Activated naive CD4-positive, alpha-beta T cell treated with anti-CD3 and anti-CD28 coated beads, Interleukin-2, amount 50 U/mL, for 16 hours (primary cell): ENCODE measurements at places on chromosomes 2 and 18.

GRCh38 chr2:28346587-28346986 is 46.1 kb upstream of the FOSL2 start:
- no peak for DNase-seq

DNA sequence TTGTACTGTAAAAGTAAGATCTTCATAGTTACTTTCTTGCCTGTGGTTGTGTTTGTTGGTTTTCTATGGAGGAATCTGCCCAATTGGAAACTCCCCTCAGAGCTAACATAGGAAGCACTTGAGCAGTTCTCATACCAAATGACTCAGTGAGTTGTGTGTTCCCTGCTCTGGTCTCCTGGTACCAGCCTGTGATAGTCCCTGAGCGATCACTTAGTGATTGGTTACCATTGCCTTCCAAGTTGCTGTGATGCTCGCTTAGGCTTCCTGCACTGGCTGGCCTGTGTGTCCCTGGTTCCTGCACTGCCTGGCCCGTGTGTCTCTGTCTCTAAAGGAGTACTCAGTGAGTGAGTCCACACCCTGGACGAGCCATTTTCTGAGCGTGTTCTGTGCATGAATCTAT is 133.0 kb downstream of the MAP4K4 start:
- DNase-seq, result no peak

DNA sequence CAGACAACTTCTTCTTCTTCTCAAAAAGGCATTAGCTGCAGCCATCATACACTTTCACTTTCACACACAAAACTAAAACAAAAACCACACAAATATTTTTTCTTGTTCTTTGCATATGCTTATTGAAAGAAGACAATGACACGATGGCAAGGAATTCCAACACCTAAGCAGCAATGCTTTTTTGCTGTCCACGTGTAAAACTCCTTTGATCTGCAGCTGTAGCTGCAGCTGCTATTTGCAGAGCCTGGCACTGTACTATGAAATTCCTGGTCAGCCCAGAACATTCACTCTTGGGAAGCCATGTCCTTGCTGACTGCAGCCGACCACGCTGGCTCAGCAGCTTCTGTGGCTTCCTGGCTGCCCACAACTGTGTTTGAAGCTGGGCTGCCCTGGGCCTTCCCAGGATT is 316.2 kb downstream of the CDH2 start:
- no peak for DNase-seq

DNA sequence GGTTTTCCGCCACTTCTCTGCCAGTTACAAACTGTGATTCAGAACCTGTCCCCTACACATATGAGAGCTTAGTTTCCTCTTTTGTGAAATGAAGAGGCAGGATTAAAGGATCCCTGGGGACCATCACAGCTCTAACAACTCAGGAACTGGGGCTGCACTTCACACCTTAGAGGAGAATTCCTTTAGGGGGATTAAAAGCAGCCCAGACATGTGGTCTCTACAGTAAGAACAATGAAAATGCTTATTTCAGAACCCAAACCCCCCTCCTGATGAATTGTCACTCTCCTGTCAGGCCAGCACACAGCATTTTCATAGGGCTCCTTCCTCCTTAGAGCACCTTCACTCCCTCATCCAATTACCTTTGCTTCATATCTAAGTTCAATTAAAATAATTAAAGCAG is 101.5 kb upstream of the NEDD4L start:
- DNase-seq, result no peak

DNA sequence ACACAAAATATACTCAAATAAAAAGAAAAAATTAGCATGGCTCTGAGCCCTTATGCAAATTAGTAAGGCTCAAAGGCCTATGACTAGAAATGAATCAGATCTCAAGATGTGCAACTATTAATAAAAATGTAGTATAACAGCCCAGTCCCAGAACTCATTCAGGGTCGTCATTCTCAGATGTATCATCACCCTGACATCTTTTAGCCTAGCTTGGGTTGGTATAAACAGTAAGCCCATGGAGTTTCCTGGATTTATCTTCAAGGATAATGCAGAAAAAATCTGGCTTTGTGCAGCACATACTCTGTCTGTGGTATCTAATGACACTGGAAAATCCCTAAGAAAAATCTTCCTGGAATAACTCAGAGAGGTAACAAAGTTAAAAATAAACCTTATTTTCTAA is 239.3 kb downstream of the ZNF385B start:
- no peak for DNase-seq

DNA sequence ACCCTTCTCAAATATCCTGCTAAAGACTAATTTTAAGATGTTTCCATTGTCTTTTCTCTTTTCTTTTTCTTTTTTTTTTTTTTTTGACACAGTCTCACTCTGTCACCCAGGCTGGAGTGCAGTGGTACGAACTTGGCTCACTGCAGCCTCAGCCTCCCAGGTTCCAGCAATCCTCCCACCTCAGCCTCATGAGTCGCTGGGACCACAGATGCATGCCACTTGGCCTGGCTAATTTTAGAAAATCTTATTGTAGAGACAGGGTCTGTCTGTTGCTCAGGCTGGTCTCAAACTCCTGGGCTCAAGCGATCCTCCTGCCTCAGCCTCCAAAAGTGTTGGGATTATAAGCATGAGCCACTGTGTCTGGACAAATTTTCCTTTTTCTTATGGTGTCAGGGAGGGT is 167.5 kb downstream of the MCFD2 start:
- no peak for DNase-seq

DNA sequence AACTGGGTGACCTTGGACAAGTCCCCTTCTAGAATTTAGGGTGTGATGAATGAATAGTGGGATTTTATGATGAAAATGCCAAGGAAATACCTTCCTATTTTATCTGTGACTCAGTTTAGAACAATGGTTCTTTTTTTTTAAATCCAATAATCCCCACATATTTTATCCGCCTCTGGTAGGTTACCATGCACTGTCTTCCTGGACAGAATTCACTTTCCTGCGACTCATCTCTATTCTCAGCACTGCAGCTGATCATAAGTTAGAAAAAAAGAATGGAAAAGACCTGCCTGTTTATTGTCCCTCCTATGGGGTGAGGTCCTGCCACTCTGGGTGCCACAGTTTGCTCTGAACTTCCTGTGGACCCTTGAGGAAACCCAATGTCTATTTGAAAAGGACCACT is 73.1 kb downstream of the IRS1 start:
- DNase-seq, result no peak

DNA sequence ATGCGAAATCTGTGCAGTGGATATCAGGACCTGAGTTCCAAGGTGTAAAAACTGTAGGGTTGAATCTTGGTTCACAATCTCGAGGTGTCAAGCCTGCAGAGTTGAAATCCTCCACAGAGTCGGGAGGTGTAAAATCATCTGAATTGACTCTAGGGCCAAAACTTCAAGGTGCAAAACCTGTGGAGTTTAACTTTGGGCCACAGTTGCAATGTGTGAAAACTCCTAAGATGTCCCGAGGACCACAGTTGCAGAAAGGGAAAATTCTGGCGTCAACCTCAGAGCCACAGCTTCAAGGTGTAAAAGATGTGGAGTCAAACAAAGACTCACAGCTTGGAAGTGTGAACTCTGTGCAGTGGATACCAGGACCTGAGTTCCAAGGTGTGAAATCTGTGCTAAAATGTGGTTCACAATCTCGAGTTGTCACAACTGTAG is 9.8 kb upstream of the ZNF512 start:
- DNase-seq, result no peak

DNA sequence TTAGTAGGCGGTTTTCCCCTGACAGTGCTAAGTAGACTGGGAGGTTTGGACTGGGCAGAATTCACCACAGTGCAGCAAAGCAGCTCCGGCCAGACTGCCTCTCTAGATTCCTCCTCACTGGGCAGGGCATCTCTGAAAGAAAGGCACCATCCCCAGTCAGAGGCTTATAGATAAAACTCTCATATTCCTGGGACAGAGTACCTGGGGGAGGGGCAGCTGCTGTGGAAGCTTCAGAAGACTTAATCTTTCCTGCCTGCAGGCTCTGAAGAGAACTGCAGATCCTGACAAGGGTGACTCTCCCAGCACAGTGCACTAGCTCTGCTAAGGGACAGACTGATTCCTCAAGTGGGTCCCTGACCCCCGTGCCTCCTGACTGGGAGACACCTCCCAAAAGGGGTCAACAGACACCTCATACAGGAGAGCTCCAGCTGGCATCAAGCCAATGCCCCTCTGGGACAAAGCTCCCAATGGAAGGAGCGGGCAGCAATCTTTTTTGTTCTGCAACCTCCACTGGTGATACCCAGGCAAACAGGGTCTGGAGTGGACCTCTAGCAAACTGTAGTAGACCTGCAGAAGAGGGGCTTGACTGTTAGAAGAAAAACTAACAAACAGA is 266.8 kb upstream of the CRIM1 start:
- no peak for DNase-seq

DNA sequence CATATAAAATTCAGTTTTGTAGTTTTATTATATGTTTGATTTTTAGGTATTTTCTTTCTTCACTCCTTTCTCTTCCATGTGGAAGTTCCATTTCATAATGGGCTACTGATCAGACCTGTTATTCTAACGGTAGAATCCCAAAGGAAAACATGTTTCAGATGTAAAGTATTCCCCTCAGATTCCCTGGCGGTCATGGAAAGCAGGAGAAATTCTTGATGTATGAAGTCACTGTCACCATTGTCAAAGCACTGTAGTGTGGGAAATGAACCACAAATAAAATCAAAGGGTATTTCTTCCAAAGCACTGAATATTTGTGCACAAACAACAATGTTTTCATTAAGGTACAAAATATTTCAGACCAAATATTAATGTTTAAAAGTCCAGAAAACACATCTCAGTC is 237.3 kb upstream of the KLHL14 start:
- DNase-seq, result no peak

DNA sequence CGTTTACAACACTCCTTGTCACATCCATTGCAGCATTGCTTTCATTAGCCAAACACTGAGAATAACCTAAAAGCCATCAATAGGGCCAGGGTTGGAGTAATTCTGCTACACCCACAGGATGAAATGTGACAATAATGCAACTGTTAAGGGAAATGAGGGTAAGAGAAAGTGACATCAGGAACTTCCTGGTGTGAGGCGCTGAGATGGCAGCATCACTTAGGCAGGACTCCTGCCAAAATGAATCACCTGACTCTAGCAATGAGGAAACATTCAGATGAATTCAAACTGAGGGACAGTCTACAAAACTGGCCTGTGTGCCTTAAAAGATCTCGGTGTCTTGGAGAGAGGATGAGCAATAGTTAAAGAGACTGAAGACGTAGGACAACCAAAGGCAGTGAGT is 115.6 kb upstream of the AGAP1 start:
- no peak for DNase-seq

DNA sequence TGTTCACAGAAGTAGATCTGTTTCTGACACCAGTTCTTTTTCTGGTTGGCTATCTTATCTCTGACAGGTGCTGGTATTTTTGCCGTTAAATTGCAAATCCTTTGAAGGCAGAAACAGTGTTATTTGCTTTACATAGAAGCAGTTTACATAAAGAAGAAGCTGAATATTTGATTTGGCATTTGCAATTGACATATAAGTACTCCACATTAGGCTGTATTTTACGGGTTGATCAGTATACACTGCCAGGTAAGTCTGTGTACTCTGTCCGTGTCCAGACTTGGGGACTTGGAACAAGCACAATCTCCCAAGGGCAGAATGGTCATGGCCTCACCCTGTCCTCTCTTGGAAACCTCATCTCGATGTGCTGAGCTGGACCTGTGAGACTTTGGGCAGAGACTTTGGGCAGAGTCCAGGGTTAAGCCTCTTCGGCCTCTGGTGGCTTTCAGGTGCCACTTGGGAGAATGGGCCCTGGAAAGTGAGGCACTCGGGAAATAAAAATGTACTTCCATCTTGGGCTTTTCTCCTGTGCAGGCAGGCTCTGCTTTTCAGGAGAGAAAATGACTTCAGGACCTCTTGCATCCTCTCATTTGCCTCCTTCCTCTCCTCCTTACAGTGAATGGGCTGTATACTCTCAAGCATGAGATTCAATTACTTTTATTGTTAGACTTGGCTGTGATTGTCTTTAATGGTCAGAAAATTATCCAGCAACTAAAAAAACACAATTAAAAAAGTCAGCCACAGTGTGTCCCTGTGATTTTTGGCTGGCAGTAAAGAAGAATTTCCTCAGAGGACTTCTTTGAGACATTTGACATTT is 108.5 kb downstream of the RAPGEF4 start:
- no peak for DNase-seq

GRCh38 chr2:233248999-233249398 is 2.5 kb upstream of the ATG16L1 start:
- no peak for DNase-seq

GRCh38 chr2:233422050-233422639 is 67.9 kb downstream of the DGKD start:
- DNase-seq, result peak; percentile 48

DNA sequence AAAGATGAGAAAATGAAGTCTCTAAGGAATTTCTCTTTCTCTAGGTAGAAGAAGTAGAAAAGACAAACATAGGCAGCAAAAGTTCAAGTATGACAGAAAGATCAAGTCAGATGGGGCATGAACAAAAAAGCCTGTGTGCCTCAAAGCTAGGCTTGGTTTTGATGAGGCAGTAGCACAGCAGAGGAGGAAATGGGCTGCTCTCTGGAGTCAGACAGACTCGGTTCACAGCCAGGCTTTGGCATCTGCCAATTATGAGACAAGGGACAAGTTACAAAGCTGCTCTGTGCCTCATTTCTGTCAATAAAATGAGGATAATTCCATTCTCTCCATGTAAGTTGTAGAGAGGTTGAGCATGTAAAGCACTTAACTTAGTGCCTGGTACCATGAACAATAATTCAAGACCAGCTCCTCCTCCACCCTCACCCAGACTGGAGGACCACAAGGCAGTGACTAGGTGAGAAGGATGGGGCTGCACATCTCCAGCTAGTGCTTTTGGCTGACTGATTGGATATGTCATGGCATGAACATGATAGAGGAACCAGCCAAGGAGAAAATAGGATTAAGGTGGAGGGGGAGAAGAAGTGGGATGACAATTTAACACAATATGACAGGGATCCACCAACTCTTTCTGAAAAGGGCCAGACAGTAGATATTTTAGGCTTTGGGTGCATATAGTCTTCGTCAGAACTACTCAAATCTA is 84.6 kb downstream of the TMEM163 start:
- no peak for DNase-seq

DNA sequence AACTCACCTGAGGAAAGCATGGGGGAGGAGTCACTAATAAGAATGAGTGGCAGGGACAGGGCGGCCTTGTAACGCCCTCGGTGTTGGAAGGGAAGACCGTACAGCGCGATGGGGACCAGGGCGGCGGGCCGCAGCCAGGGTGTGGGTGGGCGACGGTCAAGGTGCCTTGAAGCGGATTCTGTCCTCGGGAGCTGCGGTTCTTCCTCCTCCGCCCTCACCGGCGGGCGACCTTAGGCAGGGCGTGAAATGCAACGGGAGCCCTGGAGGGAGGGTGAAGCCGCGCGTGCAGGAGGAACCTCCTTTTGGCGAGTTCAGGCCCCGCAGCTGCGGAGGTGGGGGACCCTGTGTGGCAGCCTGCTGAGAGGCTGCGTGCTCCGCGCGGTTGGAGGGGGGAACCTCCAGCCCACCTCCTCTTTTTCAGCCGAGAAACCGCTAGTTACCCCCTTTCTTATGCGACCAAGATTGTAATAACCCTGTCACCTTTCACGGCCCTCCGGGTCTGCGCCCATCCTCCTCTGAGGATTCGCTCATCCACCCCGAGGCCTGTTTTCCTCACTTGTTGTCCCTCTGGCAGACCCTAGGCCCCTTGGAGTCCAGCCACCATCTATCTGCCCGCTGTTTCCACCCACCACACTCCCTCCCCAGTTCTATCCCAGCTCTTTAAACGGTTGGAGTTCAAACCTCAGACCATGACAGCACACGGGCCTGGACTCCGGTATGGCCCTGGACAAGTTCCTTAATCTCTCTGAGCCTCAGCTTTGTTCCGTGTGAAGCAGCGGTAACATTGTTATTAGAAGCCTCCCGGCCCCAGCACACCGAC is 823 bp upstream of the RNU2-63P start:
- DNase-seq, result no peak
